ENCODE measurements at places on chromosomes 6 and 20.

- DNase-seq, result no peak
Observed at GRCh38 chr20:36631646-36632045, 14.3 kb downstream of the SLA2 start.

- no peak for DNase-seq
Observed at GRCh38 chr6:3825331-3825831, 23.8 kb upstream of the FAM50B start.

DNA sequence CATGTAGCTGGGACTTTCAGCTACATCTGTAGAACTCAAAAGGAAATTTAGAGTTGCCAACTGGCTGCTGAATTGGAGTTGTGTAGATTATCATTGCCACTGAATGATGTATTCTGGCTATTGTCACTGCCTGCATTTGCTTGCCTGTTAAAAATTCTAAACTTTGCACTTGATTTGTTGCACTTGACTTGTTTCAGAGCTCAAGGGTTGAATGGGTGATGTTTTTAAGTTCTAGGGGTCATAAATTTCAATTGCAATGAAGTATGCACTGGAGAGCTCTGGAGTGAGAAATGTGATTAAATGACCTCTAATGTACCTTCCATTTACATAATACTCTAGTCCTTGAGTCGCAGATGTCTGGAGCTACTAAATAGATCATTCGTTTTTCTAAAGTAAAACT is 102.4 kb downstream of the TNFRSF21 start:
- no peak for DNase-seq

DNA sequence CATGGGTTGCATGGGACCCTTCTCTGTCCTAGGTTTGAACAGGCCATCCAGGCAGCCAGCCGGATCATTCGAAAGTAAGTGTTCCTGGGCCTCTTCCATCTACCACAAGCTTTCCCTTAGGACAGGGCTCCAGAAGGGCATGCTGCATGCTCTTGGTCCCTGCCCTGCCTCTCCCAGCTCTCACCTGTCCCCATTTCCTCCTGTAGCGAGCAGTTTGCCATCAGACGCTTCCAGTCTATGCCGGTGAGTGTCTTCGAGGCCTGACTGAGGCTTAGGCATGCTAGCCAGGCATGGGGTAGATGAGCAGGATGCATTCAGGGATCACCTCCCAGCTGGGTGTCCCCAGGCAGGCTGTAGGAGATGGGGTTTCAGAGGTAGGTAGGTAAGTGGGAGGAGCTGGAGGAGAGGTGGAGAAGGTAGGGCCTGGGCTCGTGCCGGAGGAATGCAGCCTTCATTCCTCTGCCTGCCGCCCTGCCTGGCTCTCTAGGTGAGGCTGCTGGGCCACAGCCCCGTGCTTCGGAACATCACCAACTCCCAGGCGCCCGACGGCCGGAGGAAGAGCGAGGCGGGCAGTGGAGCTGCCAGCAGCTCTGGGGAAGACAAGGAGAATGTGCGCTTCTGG is 4.3 kb downstream of the CDC25B start:
- DNase-seq, result no peak

DNA sequence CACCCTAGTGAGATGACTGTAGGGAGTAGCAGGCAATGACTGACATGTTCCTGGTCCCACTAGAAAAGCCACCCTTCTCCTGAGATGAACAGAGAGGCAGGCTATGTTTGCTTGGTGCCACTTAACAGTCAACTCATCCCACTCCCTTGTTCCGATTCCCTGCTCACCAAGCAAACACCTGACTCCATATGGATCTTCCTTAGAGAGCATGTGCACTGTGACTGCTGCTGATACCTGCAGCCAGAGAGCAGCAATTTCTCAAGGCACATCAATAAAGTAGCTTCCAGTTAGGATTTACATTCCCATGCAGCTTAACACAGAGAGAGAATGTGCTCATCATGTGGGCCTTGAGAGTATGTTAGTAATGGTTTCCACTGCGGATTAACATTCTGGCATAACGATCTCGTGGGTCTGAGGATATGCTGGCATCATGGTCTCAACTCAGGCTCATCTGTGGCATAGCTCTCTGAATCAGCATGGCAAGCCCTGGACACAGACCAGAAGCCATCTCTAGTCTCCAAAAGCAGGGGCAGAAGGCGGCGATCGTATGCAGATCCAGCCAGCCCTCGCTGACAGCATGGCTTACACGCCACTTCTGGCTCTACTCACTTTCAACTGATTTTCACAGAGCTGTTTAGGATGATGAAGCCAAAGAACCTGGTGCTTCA is 43.9 kb downstream of the ATXN1 start:
- no peak for DNase-seq

GRCh38 chr20:57210054-57210910 is 56.2 kb downstream of the BMP7 start:
- no peak for DNase-seq

DNA sequence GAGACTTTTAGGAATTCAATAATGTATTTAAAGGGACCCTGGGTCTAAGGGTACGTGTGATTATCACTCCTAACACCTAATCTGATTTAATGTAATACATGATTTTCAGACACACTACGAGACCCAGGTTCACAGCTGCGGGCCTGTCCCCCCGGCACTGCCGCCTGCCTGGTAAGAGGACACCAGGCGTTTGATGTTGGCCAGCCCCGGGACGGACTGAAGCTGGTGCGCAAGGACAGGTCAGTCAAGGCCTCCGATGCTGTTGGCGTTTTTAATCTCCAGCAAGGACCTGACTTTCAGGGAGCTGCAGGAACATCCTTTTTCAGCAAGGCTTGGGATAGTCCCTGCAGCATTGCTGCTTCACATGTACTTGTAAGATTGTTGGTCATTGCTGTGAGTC is 58.2 kb downstream of the IGF2R start:
- DNase-seq, result no peak

DNA sequence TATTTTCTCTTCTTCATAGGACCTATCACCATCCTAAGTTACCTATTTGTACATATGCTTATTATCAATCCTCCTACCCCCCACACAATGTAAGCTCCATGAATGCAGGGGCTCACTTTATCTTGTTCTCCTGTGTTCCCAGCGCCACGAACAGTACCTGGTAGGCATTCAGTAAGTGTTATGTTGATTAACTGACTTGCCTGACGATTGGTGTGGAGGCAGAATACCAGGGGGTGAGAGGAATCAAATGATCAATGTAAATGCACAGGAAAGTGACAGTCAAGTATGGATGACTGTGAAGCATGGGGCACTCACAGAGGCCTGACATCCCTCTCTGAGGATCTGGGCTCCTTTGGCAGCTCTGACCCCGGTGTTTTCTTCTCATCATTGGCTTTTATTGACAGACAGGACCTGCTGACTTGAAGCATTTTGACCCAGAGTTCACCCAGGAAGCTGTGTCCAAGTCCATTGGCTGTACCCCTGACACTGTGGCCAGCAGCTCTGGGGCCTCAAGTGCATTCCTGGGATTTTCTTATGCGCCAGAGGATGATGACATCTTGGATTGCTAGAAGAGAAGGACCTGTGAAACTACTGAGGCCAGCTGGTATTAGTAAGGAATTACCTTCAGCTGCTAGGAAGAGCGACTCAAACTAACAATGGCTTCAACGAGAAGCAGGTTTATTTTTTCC is 6.1 kb upstream of the IFT52 start:
- DNase-seq, result no peak

- DNase-seq, result no peak
Observed at GRCh38 chr6:42334870-42335269, 116.9 kb downstream of the TRERF1 start.

DNA sequence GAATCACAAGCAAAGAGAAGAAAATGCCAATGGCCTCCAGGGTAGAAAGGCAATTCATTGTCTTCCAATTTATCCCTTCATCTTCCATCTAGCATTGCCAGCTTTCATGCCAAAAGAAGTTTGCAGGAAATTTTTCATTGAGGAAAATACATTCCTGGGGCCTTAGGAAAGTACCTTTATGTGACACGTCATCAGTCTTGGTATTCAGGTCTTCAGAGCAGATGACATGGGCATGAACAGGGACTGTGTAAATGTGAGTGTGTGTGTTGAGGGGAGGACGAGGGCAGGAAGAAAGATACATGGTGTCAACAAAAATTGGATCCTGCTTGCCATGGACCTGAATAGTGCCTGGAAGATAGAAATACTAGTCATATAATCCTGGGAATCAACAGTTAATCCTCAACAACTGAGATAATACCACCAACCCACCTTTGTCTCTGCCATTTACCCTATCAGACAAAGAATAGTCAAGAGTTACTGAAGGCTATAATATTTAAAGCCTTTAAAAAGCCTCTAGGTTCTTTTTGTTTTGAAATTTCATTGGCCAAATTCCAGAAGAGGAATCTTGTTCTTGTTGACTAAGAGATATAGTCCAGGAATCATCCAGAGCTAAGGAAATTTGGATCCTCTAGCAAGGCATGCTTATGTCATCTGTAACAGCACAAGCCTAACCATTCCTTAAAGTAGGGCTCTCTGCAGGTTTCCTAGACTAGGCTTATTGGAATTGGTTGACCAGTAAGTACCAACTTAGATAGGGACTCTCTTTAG is 405.8 kb upstream of the SASH1 start:
- no peak for DNase-seq

- no peak for DNase-seq
Observed at GRCh38 chr6:11921017-11921438, 91.1 kb upstream of the HIVEP1 start.

DNA sequence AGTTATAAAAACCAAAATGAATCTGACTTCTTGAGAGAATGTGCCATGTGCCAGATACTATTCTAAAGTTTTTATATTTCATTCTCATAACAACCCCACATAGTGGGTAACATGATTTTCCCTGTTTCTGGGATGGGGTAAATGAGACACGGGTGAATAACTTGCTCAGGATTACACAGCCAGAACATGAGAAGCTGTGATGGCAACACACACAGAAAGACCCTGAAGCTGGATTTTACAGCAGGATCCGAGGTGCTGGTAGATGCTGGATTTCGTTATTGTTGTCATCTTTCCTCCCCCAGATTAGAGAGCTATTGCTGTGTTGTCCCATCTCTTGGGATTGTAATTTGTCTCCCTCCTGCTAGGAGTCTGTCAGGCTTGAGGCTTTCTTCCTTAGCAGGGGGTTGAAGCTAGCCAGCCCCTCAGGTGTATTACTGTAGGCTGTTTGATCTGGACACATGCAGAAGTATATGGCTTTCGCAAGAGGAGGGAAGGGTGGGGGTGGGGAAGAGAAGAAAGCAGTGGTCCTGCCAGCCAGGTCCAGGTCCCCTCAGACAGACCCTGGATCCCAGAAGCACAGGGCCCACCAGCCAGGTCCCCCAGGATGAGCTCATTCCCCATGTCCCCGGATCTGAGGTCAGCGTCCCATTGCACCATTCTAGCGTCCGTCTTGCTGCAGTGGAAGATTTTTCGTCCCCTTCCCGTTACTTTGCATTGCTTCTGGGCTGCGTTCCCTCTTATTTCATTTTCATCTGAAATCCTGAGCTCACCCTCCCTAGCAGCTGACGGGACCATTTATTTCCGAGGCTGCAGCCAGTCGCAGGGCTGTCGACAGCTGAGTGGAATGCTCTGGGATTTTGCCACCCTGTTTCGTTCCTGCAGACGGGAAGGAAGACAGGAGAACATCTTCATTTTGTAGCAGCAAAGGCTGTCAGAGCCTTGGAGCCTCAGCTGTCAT is 7.3 kb upstream of the KCNG1 start:
- DNase-seq, result no peak

DNA sequence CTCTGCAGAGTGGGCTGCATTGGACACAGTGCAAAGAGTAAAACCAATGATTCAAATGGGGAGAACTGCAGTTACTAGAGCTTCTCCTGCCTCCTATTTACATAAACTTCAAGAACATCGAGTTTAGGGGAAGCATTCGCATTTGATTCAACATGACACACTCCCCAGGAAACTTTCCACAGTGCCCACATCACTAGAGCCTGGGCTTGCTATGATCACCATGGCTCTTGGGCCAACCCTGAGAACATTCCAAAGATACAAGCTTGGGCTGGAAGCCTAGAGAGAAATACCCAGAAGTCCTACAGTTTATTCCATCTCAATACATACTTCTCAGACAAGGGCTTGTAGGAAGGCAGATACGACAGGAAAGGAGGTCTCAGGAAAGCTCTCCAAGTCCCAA is 337.9 kb downstream of the CD83 start:
- DNase-seq, result no peak

- no peak for DNase-seq
Observed at GRCh38 chr20:40980828-40981310, 47.8 kb upstream of the TOP1 start.

- DNase-seq, result no peak
Observed at GRCh38 chr6:2429032-2429431, 183.6 kb upstream of the GMDS start.

DNA sequence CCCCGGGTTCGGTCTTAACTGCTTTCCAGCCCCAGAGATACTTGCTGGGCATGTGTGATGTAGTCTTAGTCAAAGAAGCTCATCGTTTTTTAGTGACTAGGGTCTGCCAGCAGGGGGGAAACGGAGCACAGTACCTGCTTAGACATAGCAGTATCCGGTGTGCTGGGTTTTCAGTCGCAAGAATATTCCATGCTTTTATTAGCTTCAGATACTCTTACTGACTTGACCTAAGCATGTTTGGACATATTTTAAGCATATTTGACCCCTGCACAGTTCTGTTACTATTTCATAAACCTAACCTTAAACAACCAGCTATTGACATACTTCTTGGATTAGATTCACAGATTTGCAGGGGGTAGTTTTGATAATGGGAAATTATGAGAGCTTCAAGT is 3.0 kb downstream of the E2F3 start:
- DNase-seq, result peak; percentile 76

GRCh38 chr6:91613481-91613880 is 1026.6 kb upstream of the MAP3K7 start:
- no peak for DNase-seq

DNA sequence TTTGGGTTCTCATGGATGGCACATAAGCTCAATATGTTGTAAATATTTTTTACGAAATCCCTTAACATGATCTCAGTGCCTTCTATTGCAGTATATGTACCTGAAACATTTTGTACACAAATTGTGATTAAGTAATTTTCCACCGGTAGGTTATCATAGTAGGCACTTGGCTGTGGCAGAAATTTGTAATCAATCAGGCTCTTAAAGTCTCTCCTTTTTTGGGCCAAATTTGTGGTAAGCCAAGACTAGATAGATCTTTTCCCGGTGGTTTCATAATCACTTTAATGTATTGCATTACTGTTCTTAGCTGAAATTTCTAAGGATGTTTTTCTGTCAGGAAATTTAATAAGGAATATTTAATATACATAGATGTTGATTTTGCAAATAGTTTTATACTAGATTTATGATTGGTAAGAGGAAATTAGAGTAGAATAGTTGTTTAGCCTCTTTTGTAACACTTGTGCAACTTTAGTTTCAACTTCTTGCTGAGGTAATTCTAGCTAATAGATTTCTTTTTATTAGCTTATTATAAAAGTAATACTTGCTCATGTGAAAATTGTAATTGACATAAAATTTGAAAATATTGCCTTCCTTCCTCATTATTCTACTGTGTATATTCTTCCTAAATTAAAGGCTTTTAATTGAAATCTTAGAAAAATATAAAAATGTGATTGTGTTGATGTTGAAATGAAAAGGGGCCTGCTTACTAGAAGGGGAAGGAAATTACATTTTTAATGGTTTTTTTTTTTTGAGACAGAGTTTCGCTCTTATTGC is 3.2 kb downstream of the PCMT1 start:
- DNase-seq, result no peak

- DNase-seq, result no peak
Observed at GRCh38 chr6:169640351-169640852, 61.4 kb downstream of the WDR27 start.
